OCI-M1 (cell line): ENCODE measurements at places on chromosomes 6 and 20.

DNA sequence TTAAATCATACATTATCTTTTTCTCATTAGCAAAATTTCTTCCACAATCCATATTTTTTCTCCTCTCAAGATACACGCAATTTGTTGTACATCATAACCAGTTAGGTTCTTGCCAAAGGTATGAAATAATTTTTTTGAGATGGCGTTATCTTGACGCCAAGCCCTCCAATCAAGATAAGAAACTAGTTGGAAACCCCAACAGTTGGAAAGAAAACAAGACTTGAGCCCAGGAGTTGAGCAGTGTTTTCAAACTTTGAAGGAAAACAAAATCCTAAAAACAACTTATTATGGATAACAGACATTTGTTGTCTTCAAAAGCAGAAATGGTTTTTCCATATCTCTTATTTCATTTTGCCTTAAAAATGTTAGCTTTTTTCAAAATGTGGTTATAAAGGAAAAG lies 184.8 kb downstream of the SLC24A3 start:
- no peak for DNase-seq

GRCh38 chr6:3407840-3408239 lies 49.0 kb downstream of the SLC22A23 start:
- DNase-seq, result peak; percentile 39

- DNase-seq, result peak; percentile 85
Observed at GRCh38 chr6:38782616-38783015, 67.5 kb downstream of the DNAH8 start.

GRCh38 chr20:20407891-20408805 lies 40.2 kb downstream of the INSM1 start:
- DNase-seq, result peak; percentile 24

DNA sequence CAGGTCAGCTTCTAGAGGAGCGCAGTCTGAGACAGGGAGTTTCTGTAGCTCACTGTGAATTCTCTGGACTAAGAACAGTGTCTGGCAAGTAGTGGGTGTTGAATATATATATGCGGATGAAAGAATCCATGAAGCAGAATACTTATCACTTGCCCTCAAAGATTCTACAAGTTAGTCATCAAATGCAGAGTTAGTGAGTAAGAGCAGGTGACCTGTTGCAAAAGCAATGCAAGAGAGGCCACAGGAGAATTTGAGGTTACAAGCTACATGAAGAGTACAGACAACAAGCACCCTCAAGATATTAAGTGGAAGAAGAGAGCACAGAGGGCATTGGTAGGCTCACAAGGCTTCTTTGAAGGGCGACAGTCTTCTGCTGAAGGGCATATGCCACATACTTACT lies 103.4 kb upstream of the BTBD3 start:
- DNase-seq, result no peak

GRCh38 chr6:140623498-140623897 lies 1249.0 kb upstream of the CITED2 start:
- peak; percentile 37 for DNase-seq

DNA sequence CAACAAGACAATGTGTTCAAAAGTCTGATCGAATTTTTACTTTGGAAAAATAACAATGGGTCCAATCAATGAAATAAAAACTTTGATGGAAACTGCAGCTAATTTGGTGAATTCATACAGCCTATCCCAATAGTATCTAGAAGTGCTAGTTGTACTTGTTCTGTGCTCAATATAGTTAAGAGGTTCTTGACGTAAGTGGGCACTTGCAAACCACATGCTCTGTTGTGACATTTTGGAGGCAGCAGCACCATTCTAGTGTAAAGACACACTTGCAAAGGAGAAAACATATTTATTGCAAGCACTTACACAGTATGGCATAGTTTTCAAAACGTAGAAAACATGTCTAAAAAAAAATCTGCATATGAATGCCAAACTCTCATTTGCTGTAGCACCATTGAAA lies 6.7 kb upstream of the KLHL31 start:
- DNase-seq, result no peak

- DNase-seq, result no peak
Observed at GRCh38 chr6:5107341-5107740, 22.2 kb downstream of the PPP1R3G start.

- DNase-seq, result no peak
Observed at GRCh38 chr6:138526822-138527235, 27.5 kb upstream of the NHSL1 start.

GRCh38 chr20:19916531-19917485 lies 100.4 kb upstream of the NAA20 start:
- DNase-seq, result no peak

- DNase-seq, result no peak
Observed at GRCh38 chr6:19587238-19587942, 249.8 kb upstream of the ID4 start.

DNA sequence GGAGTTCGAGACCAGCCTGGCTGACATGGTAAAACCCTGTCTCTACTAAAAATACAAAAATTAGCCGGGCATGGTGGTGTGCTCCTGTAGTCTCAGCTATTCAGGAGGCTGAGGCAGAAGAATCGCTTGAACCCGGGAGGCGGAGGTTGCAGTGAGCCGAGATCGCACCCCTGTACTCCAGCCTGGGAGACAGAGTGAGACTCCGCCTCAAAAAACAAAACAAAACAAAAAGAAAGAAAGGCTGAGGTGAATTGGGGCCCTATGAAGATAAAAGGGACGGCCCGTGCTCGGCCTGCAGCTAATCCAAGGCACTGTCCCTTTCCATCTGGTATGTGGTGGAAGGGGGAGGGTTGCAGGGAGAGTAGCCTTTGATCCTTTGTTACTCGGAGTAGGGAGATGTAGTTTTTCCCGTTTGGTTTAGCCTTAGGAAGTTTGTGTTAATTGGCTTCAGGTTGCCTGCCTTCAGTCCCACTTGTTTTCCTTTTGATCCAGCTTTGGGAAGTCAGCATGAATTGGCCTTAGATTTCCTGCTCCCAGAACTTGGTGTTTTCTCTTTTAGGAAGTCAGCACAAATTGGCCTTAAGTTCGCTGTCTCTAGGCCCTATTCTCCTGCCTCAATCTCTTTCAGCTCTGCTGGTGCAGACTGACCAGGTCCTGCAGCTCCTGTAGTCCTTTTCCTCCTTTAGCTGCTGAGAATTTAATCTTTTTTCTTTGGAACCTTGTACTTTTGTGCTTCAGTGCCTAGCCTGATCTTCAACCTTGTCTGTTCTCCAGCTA lies 36.1 kb upstream of the PAQR8 start:
- DNase-seq, result no peak

GRCh38 chr20:2005831-2006426 lies 12.1 kb upstream of the PDYN start:
- DNase-seq, result peak; percentile 78

GRCh38 chr6:167906899-167907298 lies 80.2 kb downstream of the AFDN start:
- no peak for DNase-seq

DNA sequence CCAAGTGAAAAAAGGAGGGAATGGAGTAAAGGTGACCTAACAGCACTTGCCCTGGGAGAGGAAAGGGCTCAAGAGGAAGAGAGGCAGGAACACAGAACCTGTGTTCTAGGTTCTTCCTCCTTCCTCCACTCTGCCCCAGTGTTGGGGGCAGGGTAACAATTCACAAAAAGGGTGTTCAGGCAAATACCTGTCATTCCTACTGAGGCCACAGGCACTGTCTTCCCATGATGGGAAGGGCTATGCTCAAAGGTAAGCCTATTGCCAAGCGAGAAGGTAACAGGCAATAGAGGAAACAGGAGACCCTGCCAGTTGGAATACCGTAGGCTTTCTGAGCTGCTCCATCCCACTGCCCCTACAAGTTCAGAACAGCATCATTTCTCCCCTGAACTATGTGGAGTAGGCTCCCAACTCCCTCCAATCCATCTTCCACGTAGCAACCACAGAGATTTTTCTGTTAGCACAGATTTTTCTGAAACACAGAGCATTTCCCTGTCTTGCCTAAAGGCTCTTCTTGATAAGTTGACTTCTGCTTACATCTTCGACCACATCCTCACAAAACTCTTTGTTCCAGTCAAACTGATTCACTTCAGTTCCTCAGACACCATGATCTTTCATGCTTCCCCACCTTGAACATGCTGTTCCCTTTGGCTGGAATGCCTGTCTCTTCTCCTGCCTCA lies 2.7 kb downstream of the AGPAT1 start:
- peak; percentile 35 for DNase-seq

DNA sequence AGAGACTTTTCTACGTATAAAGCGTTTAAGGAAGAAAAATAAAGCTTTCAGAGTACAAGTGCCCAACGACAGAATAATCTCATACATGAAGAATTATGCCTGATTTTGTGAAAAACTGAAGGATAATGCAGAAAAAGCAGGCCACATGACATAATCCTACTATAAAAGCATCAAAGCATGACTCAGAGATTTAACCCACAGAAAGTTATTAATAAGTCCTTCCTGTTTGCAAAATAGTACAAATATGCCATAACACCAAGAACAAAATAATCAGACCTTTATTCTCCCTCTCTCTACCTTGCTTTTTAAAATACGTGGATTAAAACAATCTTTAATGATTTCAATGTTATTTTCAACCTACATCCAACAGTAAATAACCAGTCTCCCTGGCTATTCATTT lies 118.6 kb upstream of the BCLAF1 start:
- peak; percentile 31 for DNase-seq

DNA sequence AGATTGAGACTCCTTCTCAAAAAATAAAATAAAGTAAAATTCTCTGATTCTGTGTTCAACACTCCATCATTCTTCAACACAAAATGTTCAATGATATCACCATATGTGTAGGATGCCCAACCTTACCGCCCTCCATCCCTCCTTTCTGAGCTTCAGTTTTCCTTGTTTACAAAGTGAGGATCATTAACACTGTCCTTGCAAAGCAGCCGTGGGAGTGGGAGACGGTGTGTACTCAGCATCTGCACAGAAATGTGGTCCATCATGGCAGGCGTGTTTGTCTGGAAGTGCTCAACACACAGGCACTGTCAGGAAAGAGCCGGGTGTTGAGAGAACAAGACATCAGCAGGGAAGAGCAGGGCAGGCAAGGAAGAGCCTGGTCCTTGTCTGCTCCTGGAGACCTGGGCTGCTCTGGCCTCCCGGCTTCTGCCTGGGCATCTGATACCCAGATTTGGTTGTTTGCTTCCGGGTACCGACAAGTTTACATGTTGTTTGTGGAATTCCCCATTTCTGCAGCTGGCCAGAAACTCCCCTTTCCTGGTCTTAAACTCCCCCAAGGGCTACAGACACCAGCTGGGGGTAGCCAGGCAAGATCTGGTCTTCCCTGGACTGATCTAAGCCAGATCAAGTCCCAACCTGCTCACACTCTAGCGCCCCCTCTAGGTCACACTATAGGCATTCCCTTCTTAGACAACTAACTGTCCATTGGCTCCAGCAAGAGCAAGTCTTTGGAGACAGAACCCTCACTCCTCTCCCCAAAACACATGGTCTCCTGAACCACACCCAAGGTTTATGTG lies 26.7 kb upstream of the TTPAL start:
- DNase-seq, result peak; percentile 66

GRCh38 chr20:60764771-60765170 lies 487.3 kb upstream of the CDH4 start:
- no peak for DNase-seq

- no peak for DNase-seq
Observed at GRCh38 chr6:161024364-161024920, 32.9 kb downstream of the MAP3K4 start.

GRCh38 chr6:34237316-34237721 lies 646 bp downstream of the HMGA1 start:
- DNase-seq, result peak; percentile 63

- DNase-seq, result no peak
Observed at GRCh38 chr6:90446164-90446563, 140.7 kb downstream of the MAP3K7 start.

GRCh38 chr20:38258545-38259215 lies 1.9 kb downstream of the KIAA1755 start:
- no peak for DNase-seq

- DNase-seq, result no peak
Observed at GRCh38 chr6:158538741-158539140, 21.1 kb upstream of the TMEM181 start.

GRCh38 chr6:35298625-35299140 lies 1.1 kb downstream of the DEF6 start:
- peak; percentile 49 for DNase-seq

DNA sequence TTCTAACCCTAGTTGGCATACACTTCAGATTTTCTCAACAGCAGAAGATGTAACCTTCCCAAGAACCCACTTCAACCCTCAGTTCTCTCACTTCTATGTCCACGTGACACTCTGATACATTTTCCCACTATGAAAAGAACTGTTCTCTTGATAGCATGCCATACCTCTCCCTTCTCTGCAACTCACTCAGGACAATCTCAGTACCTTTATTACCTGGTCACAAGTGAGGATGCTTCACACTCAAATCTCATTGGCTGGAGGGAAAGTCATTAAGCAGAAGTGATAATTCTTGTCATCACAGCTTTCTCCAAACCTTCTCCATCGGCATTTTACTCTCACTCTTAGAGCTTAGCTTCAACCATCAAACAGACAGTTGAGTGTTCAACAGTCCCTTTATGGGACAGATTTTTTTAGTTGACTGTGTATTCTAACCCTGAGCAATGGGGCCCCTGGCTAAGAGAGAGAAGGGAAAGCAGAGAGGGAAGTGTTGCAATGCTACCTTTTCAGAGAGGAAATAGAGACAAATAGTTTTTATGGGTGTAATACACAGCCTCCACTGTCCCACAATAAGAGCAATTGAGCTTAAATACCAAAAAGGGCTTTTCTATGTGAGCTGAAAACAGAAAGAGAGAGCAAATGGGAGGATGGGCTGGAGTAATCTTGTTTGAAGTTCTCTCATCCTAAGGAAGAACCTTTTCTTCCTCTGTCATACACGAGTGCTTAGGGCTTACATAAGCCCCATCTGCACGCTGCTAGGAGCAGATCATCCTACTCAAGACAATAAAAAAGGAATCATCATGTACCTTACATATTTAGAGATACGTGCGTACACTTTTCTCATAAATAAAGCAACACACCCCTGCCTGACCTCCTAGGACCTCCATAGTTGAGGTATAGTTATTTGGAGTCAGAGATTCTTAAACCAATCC lies 16.0 kb downstream of the HLA-DPA1 start:
- no peak for DNase-seq

- DNase-seq, result no peak
Observed at GRCh38 chr6:170497841-170498301, 55.2 kb downstream of the PSMB1 start.

DNA sequence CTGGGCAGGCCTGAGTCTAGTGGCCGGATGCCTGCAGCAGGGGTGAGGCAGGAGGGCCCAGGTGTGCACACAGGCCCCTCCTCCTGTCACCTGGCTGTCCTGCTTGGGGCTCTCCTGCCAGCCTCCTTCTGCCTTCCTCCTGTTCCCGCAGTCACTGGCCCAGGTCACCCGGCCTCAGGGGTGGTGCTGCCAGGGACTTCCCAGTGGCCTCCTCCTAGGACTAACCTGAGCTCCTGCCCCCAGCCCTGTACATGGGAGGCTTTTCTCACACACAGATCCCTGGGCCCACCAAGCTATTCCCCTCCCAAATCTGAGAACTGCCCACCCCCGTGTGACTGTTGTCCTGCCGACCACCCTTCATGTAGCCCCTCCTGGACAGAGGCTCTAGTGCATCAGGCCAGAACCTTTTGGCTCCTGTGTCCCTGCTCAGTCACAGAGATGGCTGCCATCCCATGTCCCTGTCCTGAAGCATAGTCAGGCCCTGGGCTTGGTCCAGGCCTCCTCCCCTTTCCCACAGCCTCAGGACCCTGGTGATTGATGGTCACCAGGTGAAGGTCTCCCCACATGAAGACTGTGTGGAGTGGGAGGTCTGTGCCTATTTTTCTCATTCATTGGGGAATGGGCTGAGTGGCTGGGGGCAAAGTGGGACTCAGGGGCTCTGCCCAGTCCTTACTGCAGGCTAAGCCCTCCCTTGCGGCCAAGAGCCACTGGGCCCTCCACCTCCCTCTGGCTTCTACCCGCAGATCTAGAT lies 1.1 kb upstream of the ULBP1 start:
- DNase-seq, result no peak

- DNase-seq, result no peak
Observed at GRCh38 chr20:13526551-13526950, 112.2 kb downstream of the TASP1 start.

- no peak for DNase-seq
Observed at GRCh38 chr6:41021832-41022231, 17.2 kb downstream of the UNC5CL start.
